ENCODE measurements at places on chromosomes 2 and 18. TPM values are rescaled to one million over a fixed set of nuclear protein-coding genes. Genes with fewer than 3 reads are reported as not detected.

Gene TSGA10
- total RNA-seq = 11.1 TPM

Gene PAIP2B
- 4.8 TPM for total RNA-seq

Gene ANKRD12
- 117 TPM for total RNA-seq

Gene EPHA4
- total RNA-seq = 32.8 TPM

Gene BOLL
- total RNA-seq = not detected

Gene ABCG8
- total RNA-seq = not detected

Gene ANKRD30BL
- not detected for total RNA-seq

Gene DCDC2C
- not detected for total RNA-seq

Gene OTOS
- total RNA-seq = not detected

Gene TNFRSF11A
- total RNA-seq = 8.0 TPM

Gene NCKAP1
- 1.2 TPM for total RNA-seq

Gene ZSWIM2
- not detected for total RNA-seq

Gene SERPINB2
- 2.9 TPM for total RNA-seq

Gene COL4A4
- not detected for total RNA-seq

Gene REG1B
- not detected for total RNA-seq

Gene SPP2
- not detected for total RNA-seq

GRCh38 chr18:31990823-31991222 is 27.8 kb upstream of the RNF125 start:
- no peaks in the 10 kb centered on the region for H3K36me3 ChIP-seq
- H3K27ac ChIP-seq = no peak overlapping the region
- DNase-seq = no peak

- H3K4me3 ChIP-seq = peak overlapping the region; percentile 90
- DNase-seq = no peak
- H3K27ac ChIP-seq = peak overlapping the region; percentile 85
- peaks cover 5% of the 10 kb centered on the region for H3K36me3 ChIP-seq
- H3K27me3 ChIP-seq = no peaks in the 10 kb centered on the region
- peaks cover 45% of the 10 kb centered on the region for H3K4me1 ChIP-seq
These were observed 628 bp upstream of the PTPN2 start for GRCh38 chr18:12884406-12885323.

GRCh38 chr18:31942291-31942998 is 483 bp downstream of the TRAPPC8 start:
- peaks cover 35% of the 10 kb centered on the region for H3K4me1 ChIP-seq
- peak overlapping the region; percentile 99 for H3K4me3 ChIP-seq
- H3K36me3 ChIP-seq = peaks cover 8% of the 10 kb centered on the region
- peak overlapping the region; percentile 99 for H3K27ac ChIP-seq

DNA sequence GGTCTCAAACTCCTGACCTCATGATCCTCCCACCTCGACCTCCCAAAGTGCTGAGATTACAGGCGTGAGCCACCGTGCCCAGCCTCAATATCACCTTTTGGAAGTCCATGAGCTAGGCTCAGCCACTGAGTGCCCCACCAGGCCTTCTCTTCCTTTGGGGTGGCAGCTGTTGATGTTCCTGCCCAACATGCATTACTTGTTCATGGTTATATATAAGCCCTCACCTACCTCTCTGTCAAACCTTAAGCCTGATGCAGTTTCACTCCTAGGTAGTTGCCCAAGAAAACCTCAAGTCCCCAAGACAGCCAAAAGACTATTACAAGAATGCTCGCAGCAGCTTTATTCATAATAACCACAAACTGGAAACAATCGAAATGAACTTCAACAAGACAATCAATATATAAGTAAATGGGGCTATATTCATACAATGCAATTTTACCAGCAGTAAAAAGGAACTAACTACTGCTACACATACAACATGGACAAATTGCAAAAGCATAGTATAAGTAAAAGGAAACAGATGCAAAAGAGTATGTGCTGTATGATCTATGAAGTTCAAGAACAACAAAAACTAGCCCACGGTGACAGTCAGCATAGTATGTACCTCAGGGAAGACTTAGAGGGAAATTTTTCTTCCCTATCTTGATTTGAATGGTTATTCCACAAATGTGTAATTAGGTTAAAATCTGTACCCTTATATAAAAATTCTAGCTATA is 59.6 kb upstream of the REL start:
- DNase-seq = no peak
- no peak overlapping the region for H3K4me3 ChIP-seq
- no peak overlapping the region for H3K27ac ChIP-seq
- H3K27me3 ChIP-seq = no peaks in the 10 kb centered on the region
- peaks cover 41% of the 10 kb centered on the region for H3K4me1 ChIP-seq

DNA sequence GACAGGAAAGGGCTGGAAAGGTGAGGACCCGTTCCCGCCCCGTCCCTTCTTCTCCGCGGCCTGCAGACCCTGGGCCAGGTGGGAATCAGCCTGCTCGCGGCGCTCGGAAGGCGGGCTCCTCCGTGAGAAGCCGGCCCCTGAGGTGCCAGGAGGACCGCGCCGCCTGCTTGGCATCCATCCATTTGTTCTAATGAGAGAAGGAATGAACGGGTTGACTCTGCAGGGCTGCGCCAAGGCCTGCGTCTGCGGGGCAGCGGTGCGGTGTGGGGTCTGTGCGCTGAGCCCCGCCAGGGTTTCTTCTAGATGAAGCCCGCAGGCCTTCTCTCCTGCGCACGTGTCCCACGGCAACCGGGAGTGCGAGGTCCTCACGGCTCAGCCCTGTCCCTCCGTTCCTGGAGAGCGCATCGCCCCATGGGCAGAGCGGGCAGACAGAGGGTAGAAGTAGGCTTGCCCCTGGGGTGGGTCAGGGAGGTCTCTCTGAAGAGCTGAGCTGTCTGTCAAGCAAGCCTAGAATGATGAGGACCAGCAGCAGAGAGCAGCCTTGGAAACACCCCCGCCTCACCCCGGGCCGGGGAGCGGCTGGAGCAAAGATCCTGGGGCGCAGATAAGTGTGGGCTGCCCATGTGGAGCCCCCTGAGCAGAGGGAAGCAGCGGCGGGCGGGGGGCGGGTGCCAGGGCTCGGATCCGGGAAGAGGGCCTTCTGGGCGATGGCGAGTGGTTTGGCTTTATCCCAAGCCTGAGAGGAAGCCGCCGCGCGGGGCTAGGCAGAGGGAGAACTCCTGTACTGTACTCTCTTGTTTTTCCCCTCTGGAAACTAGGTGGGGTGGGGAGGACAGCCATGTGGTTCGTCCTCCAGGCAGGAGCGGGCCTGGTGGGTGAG is 27.9 kb upstream of the HS6ST1 start:
- no peaks in the 10 kb centered on the region for H3K36me3 ChIP-seq
- DNase-seq = no peak
- H3K27ac ChIP-seq = no peak overlapping the region
- H3K27me3 ChIP-seq = peaks cover 12% of the 10 kb centered on the region
- H3K4me1 ChIP-seq = no peaks in the 10 kb centered on the region
- no peak overlapping the region for H3K4me3 ChIP-seq

- DNase-seq = no peak
- H3K4me3 ChIP-seq = no peak overlapping the region
- H3K36me3 ChIP-seq = no peaks in the 10 kb centered on the region
- H3K27me3 ChIP-seq = no peaks in the 10 kb centered on the region
These were observed 92.0 kb upstream of the GULP1 start for GRCh38 chr2:188199716-188200128.

DNA sequence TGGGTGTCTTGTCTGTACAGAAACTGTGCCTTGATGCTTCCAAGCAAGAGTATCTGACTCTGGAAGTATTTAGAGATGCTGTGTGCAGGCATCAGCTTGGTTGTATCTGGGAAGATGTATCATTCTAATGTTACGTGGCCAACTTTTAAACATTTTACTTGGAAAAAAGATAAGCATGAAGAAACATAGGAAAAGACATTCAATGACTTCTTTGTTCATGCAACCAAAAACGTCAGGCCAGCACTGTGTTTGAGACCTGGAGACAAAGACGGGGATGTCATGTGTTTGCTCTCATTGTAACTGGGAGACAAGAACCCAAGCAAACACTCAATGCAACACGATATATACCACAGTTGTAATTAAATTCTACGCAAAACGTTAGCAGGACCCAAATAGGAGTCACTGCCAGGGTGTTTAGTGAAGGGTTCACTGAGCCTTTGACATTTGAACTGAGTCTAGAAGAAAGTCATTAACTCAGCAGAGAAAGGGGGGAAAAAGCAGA is 8.9 kb upstream of the SESTD1 start:
- peaks cover 14% of the 10 kb centered on the region for H3K27me3 ChIP-seq
- no peaks in the 10 kb centered on the region for H3K36me3 ChIP-seq
- no peak overlapping the region for H3K4me3 ChIP-seq
- H3K4me1 ChIP-seq = peaks cover 5% of the 10 kb centered on the region
- no peak overlapping the region for H3K27ac ChIP-seq
- no peak for DNase-seq

DNA sequence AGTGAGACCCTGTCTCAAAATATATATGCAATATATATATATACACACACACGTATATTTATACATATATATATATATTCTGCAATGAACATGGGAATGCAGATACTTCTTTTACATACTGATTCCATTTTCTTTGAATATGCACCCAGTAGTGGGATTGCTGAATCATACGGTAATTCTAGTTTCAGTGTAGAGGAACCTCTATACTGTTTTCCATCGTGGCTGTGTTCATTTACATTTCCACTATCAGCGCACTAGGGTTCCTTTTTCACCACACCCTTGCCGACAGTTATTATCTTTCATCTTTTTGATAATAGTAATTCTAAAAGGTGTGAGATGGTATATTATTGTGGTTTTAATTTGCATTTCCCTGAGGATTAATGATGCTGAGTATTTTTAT is 52.3 kb upstream of the SLC39A10 start:
- no peak overlapping the region for H3K4me3 ChIP-seq
- H3K4me1 ChIP-seq = peaks cover 4% of the 10 kb centered on the region
- no peaks in the 10 kb centered on the region for H3K27me3 ChIP-seq
- no peak overlapping the region for H3K27ac ChIP-seq

- peak overlapping the region; percentile 54 for H3K4me3 ChIP-seq
- H3K27ac ChIP-seq = peak overlapping the region; percentile 90
- H3K36me3 ChIP-seq = peaks cover 75% of the 10 kb centered on the region
- no peaks in the 10 kb centered on the region for H3K27me3 ChIP-seq
These were observed 17.1 kb downstream of the DPP4 start for GRCh38 chr2:162056796-162057399.

GRCh38 chr2:241695651-241696050 is 6.2 kb upstream of the ING5 start:
- H3K27me3 ChIP-seq = no peaks in the 10 kb centered on the region
- peaks cover 3% of the 10 kb centered on the region for H3K4me1 ChIP-seq
- peaks cover 10% of the 10 kb centered on the region for H3K36me3 ChIP-seq
- no peak for DNase-seq

- H3K4me1 ChIP-seq = no peaks in the 10 kb centered on the region
- H3K36me3 ChIP-seq = no peaks in the 10 kb centered on the region
- peaks cover 6% of the 10 kb centered on the region for H3K27me3 ChIP-seq
- H3K4me3 ChIP-seq = no peak overlapping the region
- DNase-seq = no peak
These were observed 300.1 kb downstream of the MYCN start for GRCh38 chr2:16240402-16240801.

- no peaks in the 10 kb centered on the region for H3K4me1 ChIP-seq
- DNase-seq = no peak
- no peak overlapping the region for H3K27ac ChIP-seq
- H3K4me3 ChIP-seq = no peak overlapping the region
- no peaks in the 10 kb centered on the region for H3K36me3 ChIP-seq
These were observed 16.3 kb upstream of the SLC1A4 start for GRCh38 chr2:64972876-64973275.

- DNase-seq = no peak
- H3K27ac ChIP-seq = no peak overlapping the region
- H3K27me3 ChIP-seq = peaks cover 6% of the 10 kb centered on the region
- H3K36me3 ChIP-seq = no peaks in the 10 kb centered on the region
These were observed 13.2 kb downstream of the ASB18 start for GRCh38 chr2:236250909-236251579.

DNA sequence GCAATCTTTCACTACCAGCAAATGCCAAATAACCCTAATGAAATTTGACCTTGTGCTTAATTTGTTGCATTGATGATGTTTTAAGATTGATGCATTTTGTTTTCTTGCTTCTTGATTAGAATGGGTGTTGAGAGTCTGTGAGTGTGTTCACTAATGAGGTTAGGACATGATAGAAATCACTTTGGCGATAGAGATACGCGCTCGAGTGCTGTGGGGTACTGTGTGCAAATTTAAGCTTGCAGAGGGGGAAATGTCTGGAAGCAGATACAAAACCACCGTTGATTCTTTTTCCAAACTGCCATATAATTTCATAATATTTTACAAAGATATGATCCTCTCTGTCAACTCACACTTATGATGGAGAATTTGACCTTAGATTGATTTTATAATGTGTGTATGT is 200.9 kb downstream of the PIEZO2 start:
- DNase-seq = no peak
- no peaks in the 10 kb centered on the region for H3K4me1 ChIP-seq
- peaks cover 4% of the 10 kb centered on the region for H3K27me3 ChIP-seq
- no peaks in the 10 kb centered on the region for H3K36me3 ChIP-seq
- no peak overlapping the region for H3K4me3 ChIP-seq

- DNase-seq = no peak
- peaks cover 26% of the 10 kb centered on the region for H3K36me3 ChIP-seq
- H3K27me3 ChIP-seq = no peaks in the 10 kb centered on the region
- peaks cover 56% of the 10 kb centered on the region for H3K4me1 ChIP-seq
- no peak overlapping the region for H3K4me3 ChIP-seq
These were observed 28.5 kb downstream of the UXS1 start for GRCh38 chr2:106165561-106165960.

DNA sequence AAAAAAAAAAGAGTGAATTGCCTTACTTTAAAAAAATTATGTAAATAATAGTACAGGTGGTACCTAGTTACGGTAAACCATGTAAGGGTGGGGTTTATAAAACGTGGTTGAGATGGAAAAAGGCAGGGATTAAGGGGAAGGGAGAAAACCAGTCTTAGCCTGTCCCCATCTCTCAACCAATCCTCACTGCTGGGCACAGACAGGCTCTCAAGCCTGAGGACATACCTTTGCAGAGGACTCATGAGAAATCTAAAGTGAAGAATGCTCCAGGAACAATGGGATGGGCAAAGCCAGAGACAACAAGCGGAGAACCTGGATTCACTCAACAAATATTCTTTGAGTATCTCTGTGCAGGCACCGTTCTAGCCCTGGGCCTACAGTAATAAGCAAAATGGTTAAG is 3.4 kb upstream of the IGFBP2 start:
- no peak for DNase-seq
- H3K27me3 ChIP-seq = peaks cover 66% of the 10 kb centered on the region
- peaks cover 14% of the 10 kb centered on the region for H3K4me1 ChIP-seq
- H3K36me3 ChIP-seq = no peaks in the 10 kb centered on the region

- no peak overlapping the region for H3K27ac ChIP-seq
- no peak overlapping the region for H3K4me3 ChIP-seq
- H3K36me3 ChIP-seq = no peaks in the 10 kb centered on the region
These were observed 26.6 kb upstream of the STEAP3 start for GRCh38 chr2:119197126-119197405.

GRCh38 chr2:107936433-107937359 is 49.6 kb upstream of the SLC5A7 start:
- DNase-seq = no peak
- H3K27me3 ChIP-seq = peaks cover 3% of the 10 kb centered on the region
- no peak overlapping the region for H3K4me3 ChIP-seq
- no peaks in the 10 kb centered on the region for H3K36me3 ChIP-seq
- H3K4me1 ChIP-seq = no peaks in the 10 kb centered on the region

DNA sequence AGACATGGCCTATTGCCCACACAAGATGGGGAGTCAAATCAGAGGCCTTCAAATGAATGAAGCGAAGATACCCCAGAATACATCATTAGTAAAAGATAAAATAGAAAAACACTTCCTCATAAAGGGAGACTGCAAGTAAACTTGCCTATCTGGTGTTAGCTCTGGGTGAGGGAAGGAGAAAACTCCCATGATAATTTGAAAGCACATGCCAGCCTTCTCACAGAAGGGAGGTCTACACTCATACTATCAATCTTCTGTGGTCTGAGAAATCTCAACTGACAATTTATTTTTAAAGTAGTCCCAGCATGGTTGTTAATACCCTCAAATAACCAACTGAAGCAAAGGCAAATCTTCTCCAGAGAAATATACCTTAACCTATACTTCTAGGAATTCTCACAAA is 75.4 kb downstream of the EXOC6B start:
- peaks cover 1% of the 10 kb centered on the region for H3K4me1 ChIP-seq
- no peak overlapping the region for H3K4me3 ChIP-seq
- H3K27ac ChIP-seq = no peak overlapping the region
- H3K27me3 ChIP-seq = no peaks in the 10 kb centered on the region
- no peaks in the 10 kb centered on the region for H3K36me3 ChIP-seq

All from activated naive CD8-positive, alpha-beta T cell treated with anti-CD3 and anti-CD28 coated beads, Interleukin-2, amount 10 ng/mL, durations not matched to agents 7 days and 5 days (primary cell).